ENCODE measurements at places on chromosomes 3 and 15.

GRCh38 chr3:69370901-69371301, 15.0 kb downstream of the FRMD4B start:
- DNase-seq, result no peak

DNA sequence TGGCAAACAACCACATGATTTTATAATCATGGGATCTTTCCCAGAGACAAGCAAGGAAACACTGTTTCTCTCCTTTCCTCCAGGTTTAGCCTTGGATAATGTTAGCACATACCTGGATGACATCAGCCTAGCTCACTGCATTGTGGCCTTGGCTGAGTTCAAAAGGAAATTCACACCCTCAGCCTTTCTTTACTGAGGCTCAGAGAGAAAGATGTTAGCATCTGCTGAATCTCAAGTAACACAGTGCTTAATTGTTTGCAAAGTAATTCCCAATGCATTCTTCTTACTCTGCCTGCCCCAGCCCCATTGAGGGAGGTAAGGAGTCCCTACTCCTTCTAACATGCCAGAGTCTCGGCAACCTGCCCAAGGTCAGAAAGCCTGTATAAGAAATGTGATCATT, 432.2 kb upstream of the LMCD1 start:
- no peak for DNase-seq

DNA sequence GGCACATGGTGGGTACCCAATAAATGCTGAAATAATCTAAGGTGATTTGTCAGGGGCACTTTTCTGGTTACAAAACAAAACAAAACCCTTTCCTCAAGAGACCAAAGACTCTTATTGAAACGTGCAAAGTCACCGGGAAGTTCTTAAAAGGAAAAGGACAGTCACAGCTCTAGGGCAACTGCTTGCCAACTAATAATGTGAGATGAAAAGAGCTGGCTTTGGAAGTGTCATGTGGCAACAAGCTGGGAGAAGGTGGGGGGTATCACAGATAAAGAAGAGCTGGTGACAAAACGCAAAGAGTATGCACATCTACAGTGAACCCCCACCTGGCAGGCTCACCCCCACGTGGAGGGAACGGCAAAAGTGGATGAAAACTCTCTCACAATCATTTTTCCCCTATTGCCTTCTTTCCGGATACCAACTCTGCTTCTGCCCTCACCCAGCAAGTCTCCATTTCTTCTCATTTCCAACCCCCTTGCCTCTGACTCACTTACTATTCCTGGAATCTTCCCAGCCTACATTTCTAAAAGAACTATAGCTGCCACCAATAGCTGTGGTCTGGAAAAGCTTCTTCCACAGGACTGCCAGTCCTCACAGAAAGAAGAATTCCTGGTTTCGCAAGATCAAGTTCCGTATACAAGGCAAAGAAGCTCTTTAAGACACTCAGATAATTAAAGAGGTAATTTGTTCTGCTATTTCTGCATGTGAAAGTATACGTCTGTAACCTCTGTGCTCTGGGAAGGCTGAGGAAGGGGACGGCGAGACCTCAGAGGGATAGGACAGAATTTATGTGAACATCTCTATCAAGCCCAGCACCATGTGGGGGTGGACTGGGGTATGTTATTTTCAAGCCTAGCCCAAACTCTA, 21.8 kb upstream of the ANPEP start:
- no peak for DNase-seq

GRCh38 chr15:91942720-91943394, 89.3 kb downstream of the SLCO3A1 start:
- no peak for DNase-seq

GRCh38 chr15:50735156-50735555, 30.4 kb downstream of the SPPL2A start:
- no peak for DNase-seq

GRCh38 chr3:71132995-71133730, 450.4 kb downstream of the FOXP1 start:
- DNase-seq, result no peak

DNA sequence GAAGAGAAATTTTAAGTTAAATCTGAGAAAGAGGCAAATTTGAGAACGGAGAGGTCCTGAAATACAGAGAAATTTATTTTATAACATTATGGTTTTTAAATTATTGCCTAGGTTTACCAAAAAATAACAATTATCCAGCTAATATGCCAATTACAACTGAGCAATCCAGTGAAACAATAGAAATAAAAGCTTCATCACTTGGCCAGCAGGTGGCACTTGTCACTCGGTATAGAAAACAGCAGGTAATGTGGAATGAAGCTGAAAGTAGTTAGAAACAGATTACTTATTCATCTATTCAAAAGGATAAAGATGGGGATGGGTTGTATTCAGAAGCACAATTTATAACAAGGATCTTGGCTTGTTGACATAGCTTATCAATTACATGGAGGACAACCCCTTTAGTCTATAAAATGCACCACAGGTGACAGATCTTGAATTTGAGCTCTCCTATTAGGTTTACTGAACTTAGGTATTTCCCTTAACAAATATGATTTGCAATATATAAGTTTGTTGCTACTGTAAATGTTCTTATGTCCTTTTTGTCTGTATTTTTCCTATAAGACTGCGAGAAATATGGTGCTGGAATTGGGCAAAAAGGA, 70.1 kb upstream of the GUCA1C start:
- DNase-seq, result peak; percentile 21

GRCh38 chr3:37338500-37338899, 164.1 kb upstream of the LRRFIP2 start:
- no peak for DNase-seq

DNA sequence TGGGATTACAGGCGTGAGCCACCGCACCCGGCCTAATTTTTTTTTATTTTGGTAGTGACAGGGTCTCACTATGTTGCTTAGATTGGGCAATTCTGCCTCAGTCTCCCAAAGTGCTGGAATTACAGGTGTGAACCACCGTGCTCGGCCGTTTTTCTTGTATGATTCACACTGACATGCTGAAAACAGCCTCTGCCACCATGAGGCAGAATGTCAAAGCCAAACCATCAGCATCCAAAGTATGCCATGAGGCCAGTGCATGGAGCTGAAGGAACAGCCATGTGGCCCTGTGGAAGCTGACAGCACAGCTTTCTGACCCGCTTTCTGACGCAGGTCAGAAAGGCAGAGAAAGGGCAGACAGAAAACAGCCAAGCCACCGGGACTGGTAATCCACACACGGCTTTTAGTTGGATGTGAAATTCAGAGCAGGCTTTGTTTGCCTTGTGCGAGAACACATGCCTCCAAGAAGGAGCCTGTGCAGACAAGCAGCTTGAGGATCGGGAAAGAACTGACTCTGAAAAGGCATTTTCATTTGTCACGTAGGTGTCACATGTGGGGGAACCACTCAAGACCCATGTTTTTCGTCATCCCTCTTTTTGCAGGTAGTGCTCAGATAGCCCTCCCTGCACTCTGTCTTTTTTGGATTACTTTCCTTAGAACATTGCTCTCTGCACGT, 25.1 kb downstream of the XYLB start:
- no peak for DNase-seq

DNA sequence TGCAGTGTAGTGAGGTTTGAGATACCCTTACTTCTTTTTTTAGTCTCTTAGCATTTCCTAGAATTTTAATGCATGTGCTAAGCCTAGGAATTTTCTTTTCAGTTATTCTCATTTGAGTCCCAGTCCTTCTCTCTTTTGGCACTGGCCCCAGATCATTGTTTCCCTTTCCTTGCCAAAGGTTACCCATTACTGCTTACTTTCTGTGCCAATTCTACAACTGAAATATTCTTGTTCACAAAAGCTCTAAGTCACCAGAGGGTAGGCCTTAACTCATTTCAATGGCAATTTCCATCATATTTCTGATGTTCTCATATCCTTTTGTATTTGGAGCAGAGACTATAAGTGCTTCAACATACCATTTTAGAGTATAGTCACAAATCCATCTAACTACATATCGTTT, 199.6 kb upstream of the CBLB start:
- no peak for DNase-seq

DNA sequence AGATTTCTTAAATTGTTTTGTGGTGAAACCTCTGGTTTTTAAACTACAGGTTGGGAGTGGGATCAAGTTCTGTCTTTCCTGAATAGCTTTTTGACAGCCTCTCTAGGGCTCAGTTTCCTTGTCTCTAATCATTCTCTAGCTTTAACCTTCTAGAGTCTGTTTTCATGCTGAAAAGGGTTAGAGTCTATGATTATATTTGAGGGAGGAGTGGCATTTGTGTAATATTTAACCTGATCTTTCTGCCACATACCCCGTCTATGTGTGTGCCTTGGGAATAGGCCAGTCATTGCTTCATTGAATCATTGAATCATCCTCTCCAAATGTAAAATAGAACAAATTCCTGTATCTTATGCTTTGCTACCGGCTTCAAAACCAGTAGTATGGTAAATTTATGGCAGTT, 204.9 kb downstream of the KLHL25 start:
- DNase-seq, result no peak

DNA sequence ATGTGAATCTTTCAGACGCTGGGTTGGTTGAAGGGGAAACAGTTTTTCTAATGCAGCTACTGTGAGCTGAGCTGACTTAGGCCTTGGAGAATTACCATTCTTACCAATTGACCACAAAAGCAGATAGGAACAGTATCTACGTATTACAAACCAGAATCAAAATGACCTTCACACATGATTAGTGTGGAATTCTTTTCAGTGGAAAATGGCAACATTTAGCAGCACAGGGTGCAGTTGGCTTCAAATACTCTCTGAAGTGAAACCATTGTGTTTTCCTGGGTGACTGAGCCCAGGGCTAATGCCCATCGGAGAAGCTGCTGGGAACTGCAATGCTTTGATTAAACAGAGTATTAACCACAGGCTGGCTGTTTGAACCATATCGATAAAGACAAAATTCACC, 40.2 kb upstream of the GOLGA8J start:
- no peak for DNase-seq

- DNase-seq, result peak; percentile 18
Measured at GRCh38 chr3:94115482-94115881, 52.6 kb downstream of the NSUN3 start.

DNA sequence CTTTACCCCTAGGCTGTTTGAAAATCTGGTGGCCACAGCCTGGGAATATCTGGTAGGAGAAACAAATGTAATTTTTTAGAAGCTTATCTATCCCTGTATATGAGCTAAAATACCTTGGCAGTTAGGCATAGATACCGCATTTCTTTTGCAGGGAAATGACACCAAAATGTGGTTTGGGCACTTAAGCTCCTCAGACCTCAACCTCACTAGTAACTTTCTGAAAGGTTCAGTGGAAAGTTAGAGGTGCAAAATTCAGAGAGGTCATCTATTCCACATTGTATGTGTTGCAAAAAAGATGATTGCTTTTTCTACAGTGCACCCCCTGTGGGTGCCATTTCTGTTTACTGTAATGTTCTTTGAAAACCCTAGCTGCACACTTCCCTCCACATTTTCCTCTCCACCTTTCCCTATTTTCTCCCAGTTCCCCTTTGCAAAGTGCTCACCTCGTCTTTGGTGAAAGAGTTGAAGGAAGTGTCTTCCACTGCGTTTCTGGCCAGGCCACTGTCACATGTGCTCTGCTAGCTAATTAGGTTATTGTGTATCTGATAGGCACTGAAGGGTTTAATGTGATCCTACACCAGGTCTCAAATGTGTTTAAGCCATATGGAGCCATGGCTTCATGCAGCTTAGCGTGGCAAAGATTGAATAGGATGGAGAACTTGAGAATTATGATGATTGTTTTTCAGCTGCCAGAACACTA, 1.3 kb downstream of the SACM1L start:
- DNase-seq, result no peak

DNA sequence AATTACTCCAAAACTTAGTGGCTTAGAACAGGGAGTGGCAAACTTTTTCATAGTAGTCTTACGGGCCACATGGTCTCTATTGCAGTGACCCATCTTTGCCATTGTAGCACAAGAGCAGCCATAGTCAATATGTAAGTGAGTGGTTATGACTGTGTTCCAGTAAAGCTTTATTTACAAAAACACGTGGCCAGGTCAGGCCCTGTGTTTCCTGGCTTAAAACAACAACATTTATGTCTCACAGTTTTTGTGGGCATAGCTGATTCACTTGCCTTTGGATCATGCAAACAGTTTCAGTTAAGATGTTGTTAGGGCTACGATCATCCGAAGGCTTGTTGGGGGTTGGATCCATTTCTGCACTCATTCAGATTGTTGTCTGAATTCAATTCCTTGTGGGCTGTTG, 103.8 kb downstream of the CHCHD6 start:
- no peak for DNase-seq

DNA sequence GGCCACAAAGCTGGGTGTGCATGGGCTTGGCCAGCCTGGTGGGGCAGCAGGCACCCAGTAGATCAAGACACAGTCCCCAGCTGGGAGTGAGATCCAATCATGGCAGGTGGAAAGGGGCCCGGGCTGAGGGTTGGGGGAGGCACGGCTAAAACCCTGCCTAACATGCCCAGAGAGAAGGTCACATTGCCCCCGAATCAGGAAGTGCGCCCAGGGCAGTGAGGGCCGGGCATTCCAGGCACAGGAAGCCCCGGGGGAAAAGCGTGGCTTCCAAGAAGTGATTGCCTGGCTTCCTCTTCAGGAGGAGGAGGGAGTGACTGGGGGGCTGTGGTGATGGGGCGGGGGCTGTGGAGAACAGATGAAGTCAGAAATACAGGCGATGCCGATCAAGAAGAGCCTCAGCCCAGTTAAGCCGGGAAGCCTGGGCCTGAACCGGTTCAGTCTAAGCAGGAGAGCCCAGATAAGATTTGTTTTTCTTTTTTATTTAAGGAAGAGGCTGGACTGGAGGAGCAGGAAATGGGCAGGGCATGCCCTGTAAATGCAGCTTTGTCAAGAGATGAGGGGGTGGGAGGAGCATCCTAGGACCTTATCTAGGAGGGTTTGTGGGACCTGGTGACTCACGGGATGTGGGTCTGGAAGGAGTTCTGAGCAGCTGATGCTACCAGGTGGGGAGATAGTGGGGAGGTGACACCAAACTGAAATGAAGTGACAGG, 83.9 kb downstream of the CHSY1 start:
- DNase-seq, result no peak
